ENCODE measurements at places on chromosomes 5 and 9.
A peak's percentile ranks its signal among the peaks of the same experiment; 100 is the strongest.

DNA sequence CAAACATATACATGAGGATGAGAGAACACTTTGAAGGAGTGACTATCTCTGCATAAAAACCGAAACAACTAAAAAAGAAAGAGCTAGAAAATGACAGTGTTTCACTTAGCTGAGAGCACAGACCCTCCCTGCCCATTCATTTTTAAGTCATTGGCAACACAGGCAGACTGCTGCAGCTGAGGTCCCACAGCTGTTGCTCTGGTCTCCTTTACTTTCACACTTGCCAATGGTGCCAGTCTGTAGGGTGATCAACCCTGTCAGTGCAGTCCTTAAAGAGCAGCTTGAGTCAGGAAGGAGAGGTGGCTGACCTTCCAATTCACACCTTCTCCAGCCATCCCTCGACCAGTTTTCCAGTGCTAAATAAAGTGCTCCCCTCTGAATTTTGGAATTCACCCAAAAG is 508.3 kb upstream of the CCNG1 start:
- DNase-seq: no peak

DNA sequence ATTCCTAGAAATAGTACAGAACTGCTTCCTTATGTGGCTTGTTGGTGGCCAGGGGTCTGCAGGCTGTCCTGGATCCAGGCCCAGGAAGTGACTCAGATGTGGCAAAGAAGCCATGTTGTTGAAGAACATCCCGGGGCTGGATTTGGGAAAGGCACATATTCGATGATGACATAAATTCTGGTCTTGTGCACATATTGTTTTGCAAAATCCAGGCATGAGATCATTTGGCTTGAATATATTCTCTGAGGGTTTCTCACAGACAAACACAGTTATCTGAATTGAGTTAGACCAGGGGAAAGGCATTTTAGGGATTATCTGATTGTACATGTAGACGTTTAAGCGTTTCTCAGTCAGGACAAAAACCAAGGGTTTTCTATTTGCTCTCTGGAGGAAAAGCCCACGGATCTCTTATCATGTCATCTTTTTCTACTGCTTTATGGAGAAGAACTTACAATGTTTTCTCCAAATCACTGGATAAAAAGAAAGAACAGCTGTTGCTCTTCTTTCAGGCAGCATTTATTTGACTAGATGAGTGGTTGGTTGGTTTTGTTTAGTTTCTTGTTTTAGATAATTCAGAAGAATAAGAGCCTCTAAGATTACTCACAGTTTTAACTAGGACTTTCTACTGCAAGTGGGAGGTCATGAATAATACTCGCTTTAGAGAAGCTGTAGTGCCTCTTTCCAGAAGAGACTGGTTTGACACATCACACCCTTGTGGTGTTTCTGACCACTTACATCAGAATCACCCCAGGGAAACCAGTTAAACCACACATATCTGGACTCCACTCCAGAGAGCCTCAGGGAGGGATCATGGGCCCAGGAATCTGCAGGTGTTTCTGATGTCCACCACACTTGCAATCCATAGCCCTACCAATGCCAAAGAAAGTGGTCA is 29.5 kb upstream of the LHFPL2 start:
- no peak for DNase-seq

- no peak for DNase-seq
Measured at GRCh38 chr9:11755951-11756350, 937.2 kb upstream of the TYRP1 start.

GRCh38 chr9:127707766-127708165 is 978 bp downstream of the CFAP157 start:
- DNase-seq: peak; percentile 30

GRCh38 chr9:127448112-127448805 is 2.9 kb downstream of the RPL12 start:
- no peak for DNase-seq

DNA sequence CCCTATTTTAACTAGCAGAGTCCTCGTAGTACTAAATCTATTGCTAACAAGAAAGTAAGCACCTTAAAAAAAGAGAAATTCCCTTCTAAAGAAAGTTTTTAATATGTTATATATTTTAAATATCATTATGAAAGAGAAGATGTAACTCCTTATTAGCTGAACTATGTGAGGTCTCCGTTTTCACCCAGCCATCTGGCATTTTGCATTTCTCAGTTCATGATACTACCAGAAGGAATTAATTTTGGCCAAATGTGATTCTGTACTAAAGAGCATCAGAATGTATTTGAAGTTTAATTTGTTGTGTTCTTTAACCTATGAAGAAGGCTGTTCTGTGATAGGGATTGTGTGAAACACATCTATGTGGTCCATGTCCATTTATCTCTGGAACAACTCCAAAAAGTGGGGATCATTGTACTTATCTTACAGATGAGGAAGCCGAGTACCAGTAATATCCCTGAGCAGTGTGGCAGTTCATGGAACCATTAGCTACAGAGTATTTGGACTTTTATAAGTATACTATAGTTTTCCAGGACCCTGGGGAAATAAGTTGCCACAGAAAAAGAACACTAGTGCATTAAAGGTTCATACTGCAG is 29.8 kb downstream of the TNFAIP8 start:
- DNase-seq: no peak
